ENCODE measurements at places on chromosomes 4 and X. TPM values are rescaled to one million over a fixed set of nuclear protein-coding genes. Genes with fewer than 3 reads are reported as not detected.

The PAGE3 gene
- total RNA-seq, result not detected

The RNF150 gene
- 3.3 TPM for total RNA-seq

The TEX13D gene
- total RNA-seq, result not detected

DNA sequence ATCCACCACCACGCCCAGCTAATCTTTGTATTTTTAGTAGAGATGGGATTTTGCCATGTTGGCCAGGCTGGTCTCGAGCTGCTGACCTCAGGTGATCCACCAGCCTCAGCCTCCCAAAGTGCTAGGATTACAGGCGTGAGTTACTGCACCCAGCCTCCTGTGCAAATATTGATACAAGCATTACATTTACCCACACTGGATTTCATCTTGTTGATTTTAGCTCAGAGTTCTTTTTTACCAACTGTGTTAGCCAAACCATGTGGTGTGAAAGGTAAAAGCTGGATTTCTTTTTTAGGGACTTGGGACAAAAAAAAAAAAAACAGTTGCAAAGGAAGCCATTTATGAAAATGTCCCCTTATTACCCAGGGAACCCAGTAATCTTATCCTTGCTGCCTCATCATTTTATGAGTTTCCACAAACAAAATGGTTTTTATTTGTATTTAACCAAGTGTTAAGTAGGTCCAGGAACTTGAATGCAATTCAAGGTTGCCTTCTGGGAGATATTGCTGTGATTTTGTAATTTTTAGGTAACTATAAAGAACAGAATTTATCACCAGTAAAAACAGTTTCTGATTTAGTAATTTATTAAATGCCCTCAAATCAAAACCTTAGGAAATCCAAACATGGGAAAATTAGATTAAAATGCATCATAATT lies 202.5 kb downstream of the PALLD start:
- DNase-seq, result no peak

- no peak for DNase-seq
Measured at GRCh38 chr4:86106475-86106874, 253.4 kb downstream of the MAPK10 start.

DNA sequence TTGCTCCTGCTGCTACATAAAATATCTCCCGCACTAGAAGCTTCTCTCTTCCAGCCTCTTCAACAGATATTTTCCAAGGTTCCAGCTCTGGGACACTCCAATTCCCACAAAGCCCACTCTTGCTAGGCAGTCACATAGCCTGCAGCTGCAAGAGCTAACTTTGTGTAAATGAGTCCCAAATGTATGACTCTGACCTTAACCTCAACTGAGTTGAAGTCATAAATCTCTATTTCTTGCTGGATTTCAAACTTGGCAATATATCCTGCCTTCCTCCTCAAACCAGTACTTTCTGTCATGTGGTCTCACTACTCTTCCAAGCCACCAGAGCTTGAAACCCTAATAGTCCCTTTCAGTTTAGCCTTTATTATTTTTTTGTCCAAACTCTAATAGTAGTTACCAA lies 315.4 kb upstream of the GRIA3 start:
- no peak for DNase-seq

- DNase-seq, result no peak
Measured at GRCh38 chr4:56296526-56296925, 90.8 kb downstream of the AASDH start.

DNA sequence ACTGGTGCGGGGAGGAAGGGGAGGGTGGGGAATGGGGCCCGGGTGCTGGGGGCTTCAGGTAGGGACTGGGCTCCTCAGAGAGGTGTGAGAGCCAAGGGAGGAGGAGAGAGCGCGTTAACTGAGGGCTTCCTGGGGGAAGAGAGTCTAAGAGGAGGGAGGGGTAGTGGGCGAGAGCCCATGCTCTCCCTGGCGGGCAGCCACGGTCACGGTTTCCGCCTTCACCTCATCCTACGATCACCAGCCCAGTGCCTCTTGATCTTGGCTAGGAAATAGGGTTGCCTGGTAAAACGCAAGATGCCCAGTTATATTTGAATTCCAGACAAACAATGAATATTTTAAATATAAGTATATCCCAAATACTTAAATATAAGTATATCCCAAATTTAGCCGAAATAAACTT lies 60.8 kb upstream of the GRPEL1 start:
- DNase-seq, result no peak

GRCh38 chr4:154014407-154015321 lies 225.8 kb upstream of the SFRP2 start:
- DNase-seq, result no peak

GRCh38 chr4:8291701-8292477 lies 22.3 kb downstream of the HTRA3 start:
- DNase-seq, result peak; percentile 9
